Lung (tissue), 17 donors: ENCODE measurements at places on chromosomes 13 and 19. TPM values are rescaled to one million over a fixed set of nuclear protein-coding genes. Genes with fewer than 3 reads are reported as not detected.

GRCh38 chr19:4055209-4055552 lies 11.5 kb downstream of the ZBTB7A start:
- no peak overlapping the region for H3K4me3 ChIP-seq
- peaks cover 32% of the 10 kb centered on the region for H3K4me1 ChIP-seq
- peaks cover 7% of the 10 kb centered on the region for H3K36me3 ChIP-seq
- no peak for DNase-seq

- H3K27ac ChIP-seq = no peak overlapping the region
- no peak for DNase-seq
- H3K4me3 ChIP-seq = no peak overlapping the region
- H3K4me1 ChIP-seq = no peaks in the 10 kb centered on the region
These were observed 99.9 kb upstream of the IPO5 start for GRCh38 chr13:97853550-97853949.

- no peaks in the 10 kb centered on the region for H3K4me1 ChIP-seq
- H3K4me3 ChIP-seq = no peak overlapping the region
- no peaks in the 10 kb centered on the region for H3K36me3 ChIP-seq
- DNase-seq = peak; percentile 65
These were observed 427.4 kb downstream of the NDFIP2 start for GRCh38 chr13:79908381-79908780.

The KASH5 gene
- total RNA-seq = not detected

DNA sequence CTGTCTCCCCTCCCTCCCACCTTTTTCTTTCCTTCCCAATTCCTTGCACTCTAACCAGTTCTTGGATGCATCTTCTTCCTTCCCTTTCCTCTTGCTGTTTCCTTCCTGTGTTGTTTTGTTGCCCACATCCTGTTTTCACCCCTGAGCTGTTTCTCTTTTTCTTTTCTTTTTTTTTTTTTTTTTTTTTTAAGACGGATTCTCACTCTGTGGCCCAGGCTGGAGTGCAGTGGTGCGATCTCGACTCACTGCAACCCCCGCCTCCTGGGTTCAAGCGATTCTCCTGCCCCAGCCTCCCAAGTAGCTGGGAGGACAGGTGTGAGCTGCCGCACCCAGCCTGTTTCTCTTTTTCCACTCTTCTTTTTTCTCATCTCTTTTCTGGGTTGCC lies 6.9 kb downstream of the MYADM start:
- no peaks in the 10 kb centered on the region for H3K27me3 ChIP-seq
